ENCODE measurements at places on chromosomes 4 and X. TPM values are rescaled to one million over a fixed set of nuclear protein-coding genes. Genes with fewer than 3 reads are reported as not detected.

DNA sequence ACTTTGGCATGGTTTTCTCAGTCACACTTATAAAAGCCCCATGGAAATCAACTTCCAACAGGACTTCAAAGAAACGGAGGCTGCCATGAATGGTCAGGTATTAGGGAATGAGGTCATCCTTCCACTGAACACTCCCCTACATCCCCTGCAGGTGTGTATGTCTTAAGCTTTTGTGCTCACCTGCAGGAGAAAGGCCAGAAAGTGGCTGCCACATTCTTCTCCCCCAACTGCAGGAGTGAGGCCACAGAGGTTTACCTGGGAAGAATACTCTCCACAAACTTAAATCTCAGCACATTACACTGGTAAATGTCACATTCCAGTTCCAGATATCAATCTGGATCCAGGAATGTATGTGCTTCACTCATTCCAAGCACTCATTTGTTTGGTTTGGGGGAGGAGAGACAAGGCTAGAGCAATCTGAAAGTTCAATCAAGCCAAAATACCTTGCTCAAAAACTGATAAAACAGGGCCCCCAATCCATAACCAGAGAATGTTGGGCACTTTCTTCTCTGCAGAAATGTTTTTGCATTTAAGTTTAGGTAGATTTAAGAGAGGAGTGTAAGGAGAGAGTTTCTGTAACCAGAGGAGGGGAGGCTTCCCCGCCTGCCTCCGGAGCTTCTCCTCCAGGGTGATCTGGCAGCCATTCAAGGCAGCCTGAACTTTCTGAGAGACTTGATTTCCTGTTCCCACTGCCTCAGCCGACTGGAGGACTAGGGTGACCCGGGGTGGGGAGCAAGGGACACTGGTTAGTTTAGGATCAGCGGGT lies 15.4 kb downstream of the FAM9C start:
- peak; percentile 55 for DNase-seq

DNA sequence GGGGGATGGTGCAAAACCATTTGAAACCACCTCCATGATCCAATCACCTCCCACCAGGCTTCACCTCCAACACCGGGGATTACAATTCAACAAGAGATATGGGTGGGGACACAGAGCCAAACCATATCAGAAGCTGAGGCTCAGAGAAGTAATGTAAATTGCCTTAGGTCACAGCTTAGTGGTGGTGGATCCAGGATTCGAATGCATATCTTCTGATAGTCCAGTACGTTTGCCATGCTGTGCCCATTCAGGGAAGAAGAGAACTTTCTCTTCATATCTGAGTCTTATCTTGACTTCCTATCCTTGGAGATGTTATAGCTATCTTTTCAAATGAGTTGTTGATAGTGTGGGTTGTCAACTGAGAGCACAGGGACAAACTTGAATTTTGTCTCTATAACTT lies 325.5 kb downstream of the ZIC3 start:
- DNase-seq = no peak

- no peak for DNase-seq
These were observed 100.1 kb downstream of the PPARGC1A start for GRCh38 chr4:23789762-23790161.

GRCh38 chr4:75385106-75385505 lies 129.1 kb downstream of the RCHY1 start:
- DNase-seq = no peak

DNA sequence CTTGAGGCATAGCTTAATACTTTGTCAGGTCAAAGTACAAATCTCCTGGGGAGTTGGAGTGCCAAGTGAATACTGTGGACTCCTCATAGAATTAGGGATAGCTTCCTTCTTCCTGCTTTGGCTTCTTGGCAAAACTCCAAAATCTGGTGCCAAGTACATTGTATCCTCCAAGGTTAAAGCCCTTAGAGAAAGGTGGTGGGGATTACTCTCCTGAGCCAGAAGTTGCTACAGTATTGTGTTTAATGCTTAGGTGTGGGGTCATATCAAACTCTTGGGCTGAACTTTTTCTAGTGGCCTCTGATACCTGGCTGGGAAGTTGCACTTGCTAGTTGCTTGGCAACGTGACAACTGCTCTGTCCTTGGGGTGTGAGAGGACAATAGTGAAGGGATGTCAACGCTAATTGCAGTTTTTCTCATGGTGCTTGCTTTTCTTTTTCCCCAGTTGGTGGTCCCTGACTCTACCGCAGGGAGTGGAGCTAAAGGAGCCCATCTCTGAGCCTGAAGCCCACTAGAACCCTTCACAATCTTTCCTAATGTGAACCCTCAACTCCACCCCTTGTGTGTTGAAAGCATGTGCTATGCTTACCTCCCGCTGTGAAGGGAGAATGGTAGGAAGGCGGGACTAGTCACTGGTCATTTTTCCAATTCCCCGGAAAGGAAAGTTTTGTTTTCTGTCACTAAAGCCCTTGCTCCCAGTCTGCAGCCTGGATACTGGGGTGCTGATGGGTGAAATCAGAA lies 35.5 kb downstream of the DLG3 start:
- peak; percentile 26 for DNase-seq

- no peak for DNase-seq
These were observed 1.5 kb downstream of the COX18 start for GRCh38 chr4:73067971-73068394.

DNA sequence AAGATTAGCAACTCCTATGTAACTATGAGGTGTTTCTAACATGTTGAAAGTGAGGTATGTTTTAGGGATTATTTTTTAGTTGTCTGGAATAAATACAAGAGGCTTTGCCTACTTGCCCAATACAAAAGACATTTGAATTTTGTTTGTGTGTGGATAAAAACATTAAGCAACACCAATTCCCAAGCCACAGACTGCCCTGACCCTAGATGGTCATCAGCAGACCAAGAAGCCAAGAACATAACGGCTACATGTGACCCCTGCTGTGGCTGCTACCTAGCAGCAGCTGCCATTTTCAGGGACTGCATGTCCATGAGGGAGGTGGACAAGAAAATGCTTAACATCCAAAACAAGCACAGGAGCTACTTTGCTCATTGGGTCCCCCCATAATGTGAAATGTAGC lies 70.5 kb upstream of the QRFPR start:
- no peak for DNase-seq

DNA sequence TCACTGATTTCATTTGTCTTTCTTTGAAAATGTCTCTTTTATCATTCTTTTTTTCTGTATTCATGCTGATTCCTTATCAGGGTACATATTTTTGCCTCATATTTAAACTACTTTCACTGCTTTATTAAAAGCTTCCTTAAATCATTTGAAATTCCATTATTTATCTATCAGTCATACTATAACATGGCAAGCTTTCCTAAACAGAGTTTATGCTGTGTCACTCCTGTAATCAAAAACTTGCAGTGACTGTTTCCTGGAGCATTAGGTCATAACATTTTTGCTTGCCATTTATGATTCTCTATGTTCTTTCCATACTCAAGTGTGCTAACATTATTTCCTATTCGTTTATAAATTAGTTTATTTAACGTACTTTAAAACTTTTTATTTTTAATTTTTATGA lies 203.7 kb downstream of the BMPR1B start:
- DNase-seq = no peak

- no peak for DNase-seq
These were observed 54.8 kb upstream of the MAPK10 start for GRCh38 chr4:86414686-86415085.

- no peak for DNase-seq
These were observed 62.5 kb upstream of the MCUB start for GRCh38 chr4:109497511-109497910.

GRCh38 chrX:115679460-115679859 lies 118.5 kb downstream of the PLS3 start:
- no peak for DNase-seq

GRCh38 chr4:80202741-80203553 lies 5.6 kb downstream of the PRDM8 start:
- peak; percentile 63 for DNase-seq

Gene NDNF
- 20.7 TPM for polyA plus RNA-seq

GRCh38 chr4:95000076-95000648 lies 242.4 kb downstream of the BMPR1B start:
- no peak for DNase-seq

- DNase-seq = no peak
These were observed 19.8 kb downstream of the VCX3B start for GRCh38 chrX:8484360-8484949.

DNA sequence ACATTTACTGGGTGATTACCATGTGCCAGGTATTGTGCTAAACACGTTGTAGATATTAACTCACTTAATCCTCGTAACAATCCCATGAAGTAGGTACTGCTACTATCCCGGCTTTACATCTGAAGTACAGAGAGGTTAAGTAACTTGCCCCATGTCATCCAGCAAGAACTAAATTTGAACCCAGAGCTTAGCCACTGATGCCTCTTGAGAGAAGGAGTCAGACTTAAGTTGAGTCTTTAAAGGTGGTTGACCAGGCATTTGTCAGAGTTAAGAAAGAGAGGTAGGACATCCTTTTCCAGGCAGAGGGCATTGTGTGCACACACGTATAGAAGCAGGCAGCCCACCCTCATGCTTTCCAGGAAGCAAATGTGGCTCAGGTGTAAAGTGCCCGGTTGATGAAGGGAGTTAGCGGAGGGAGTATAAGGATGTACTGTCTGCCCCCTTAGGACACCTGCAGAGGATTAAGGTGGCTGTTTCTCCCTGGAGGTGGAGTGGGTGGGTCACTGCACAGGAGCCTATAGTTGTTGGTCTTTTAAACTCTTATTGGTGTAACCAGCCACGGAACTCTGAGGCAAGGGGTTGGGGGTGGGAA lies 335 bp upstream of the CD38 start:
- no peak for DNase-seq

Data from testis (tissue), 5 donors.